ENCODE measurements at places on chromosomes 5 and 9. TPM values are rescaled to one million over a fixed set of nuclear protein-coding genes. Genes with fewer than 3 reads are reported as not detected.

DIPK1B gene
- 18.2 TPM for total RNA-seq

CDH6 gene
- 37.4 TPM for total RNA-seq

KCTD16 gene
- total RNA-seq, result 17.5 TPM

GBA2 gene
- total RNA-seq, result 47.9 TPM

Data from temporal lobe (tissue), 4 donors.